ENCODE measurements at places on chromosomes 13 and 19.
A peak's percentile ranks its signal among the peaks of the same experiment; 100 is the strongest.

- DNase-seq = peak; percentile 93
These were observed 26.3 kb upstream of the SIGLEC11 start for GRCh38 chr19:49987159-49987698.

DNA sequence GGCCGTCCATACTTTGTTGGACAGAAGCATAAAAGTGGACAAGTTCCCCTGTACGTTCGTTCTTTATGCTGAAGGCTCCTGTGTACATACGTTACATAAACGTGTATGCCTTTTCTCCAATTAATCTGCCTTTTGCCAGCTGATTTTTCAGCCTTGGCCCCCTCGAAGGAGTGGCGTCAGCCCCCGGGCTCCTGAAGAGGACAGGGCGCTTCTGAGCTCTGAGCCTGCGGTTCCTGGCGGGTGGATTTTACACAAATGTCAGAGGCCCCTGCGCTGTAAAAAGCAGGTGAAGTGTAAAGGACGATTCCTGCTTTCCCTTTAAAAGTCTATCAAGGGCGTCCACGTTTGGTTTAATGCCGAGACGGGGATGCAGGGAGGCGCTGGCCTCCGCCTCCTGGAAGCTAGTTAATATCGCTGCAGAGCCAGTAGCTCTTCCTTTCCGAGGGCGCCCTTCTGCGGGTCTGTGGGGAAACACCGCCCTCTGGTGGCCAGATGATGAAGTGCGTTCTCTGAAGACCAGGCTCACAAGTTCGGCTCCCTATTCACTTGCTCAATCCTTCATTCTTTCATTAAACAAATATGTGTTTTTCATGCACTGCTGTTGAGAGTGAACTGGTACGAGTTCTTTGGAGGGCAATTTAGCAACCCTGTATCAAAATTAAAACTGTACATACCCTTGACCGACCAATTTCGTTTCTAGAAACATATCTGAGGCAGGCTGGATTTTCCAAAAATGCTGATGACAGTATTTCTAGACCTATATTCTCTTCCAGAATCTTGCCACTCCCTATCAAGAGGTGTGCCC, 62.0 kb downstream of the GPR12 start:
- DNase-seq = peak; percentile 95

DNA sequence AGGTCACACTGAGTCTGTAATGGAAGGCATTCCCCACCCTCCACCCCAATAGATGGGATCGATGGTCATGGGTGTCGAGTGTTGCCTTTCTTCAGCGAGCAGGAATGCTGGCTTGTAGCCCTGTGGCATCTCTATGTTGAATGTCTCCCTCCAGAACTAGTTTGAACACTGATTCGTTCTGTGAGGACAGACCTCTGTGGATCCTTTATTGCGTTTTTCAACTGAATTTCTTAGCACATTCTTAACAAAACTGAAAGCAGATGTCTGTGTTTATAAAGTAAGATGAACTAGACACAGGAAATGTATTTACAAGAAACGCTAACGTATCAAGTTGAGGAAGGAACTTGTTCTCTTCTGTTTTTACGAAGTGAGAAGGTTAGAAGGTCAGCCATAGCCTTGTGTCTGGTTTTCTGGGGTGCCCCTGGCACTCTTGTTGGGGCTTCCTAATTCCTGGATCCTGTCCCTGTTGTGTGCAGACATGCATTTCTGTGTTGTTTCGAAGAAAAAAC, 36.8 kb upstream of the TM9SF2 start:
- DNase-seq = peak; percentile 31

- DNase-seq = peak; percentile 17
These were observed 4.2 kb upstream of the TNPO2 start for GRCh38 chr19:12727745-12728433.

DNA sequence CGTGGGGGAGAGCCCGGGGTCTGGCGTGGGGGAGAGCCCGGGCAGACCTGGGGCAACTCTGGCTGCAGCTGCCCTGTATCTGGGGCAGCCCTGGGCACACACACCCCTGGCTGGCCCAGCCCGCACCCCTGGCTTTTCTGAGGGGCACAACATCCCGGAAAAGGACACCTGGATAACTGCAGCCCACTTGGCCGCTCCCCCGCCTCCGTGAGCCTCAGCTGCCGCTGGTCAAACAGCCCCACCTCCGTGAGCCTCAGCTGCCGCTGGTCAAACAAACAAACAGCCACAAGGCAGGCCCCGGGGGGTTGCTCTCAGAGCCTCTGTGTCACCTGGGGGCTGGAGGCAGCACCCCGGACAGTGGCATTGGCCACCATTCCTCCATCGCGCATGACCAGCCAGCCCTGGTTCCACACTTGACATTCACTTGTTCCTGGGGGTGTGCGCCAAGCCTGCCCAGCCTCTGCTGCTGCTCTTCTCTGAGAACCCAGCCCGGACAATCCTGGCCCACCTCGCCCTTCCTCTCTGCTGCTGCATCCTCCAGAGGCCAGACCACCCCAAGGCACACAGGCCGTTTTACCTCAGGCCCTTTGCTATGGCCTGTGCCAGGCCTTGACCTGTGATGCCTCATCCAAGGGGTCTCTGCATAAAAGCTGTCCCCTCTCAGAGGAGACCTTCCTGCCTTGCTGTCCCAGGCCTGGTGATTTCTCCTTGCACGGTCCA, 19.9 kb downstream of the CEBPG start:
- peak; percentile 86 for DNase-seq

- no peak for DNase-seq
These were observed 9.9 kb upstream of the MEX3D start for GRCh38 chr19:1577929-1578618.

GRCh38 chr13:99965329-99966000, 6.1 kb downstream of the ZIC5 start:
- DNase-seq = no peak

- DNase-seq = peak; percentile 90
These were observed 1.3 kb downstream of the SLC25A42 start for GRCh38 chr19:19064811-19065745.

DNA sequence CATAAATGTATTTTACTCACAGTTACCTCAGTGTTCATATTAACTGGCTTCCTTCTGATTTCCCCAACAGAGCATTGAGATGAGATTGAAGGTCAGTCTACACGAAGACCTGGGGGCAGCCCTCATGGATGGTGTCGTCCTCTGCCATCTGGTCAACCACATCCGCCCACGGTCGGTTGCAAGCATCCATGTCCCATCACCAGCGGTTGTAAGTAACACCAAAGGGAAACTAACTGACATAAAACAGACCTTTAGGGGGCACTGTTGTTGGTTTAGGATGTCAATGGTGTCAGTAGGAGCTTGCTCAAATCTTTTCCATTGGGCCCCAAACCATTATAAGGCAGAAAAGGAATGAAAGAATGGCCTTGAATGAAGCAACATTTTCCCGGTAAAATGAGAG, 68.2 kb downstream of the ESD start:
- DNase-seq = peak; percentile 17

- peak; percentile 99 for DNase-seq
These were observed at the start of gene MARK4 for GRCh38 chr19:45250832-45251451. Gene MARK4 (plus strand): TSS chr19:45251271. CDS start chr19:45251589, 318 bp downstream.

GRCh38 chr19:54692298-54692615, 29.5 kb downstream of the LILRB4 start:
- DNase-seq = no peak

DNA sequence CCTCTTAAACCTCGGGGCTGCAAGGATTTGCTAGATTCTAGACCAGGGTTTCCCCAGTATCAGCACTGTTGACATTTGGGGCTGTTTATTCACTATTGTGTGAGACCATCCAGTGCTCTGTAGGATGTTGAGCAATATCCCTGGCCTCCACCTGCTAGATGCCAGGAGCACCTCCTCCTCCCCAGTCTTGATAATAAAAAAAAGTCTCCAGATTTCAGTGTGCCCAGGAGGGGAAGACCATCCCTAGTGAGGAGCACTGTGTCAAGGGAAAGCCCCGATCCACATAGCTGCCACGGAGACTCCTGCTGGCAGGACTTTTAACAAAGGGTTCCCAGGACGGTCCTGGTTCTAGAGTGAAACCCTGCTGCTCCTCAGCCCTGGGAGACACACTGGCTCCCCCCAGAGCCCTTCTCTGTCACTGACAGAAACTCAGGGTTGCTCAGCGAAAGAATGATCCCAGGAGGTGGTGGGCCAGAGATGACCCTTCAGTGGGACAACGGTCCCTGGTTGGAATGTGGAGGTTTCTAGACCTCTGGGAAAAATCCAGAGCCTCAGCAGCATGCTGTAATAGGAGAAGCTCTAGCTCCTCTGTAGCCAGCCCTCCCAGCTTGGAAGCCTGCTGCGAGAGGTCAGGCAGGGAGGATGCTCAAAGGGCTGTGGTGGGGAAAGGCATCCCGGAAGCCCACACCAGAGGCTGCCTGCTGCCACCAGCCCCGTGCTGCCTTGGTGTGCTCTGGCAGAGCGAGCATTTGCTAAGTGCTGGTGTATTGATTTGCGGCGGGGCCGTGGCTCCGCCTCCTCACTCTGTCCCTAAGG, 20.3 kb downstream of the LYL1 start:
- DNase-seq = peak; percentile 97

GRCh38 chr19:55622242-55622969, 2.0 kb downstream of the ZNF784 start:
- DNase-seq = peak; percentile 67

GRCh38 chr13:102392481-102393209, 9.2 kb downstream of the FGF14 start:
- DNase-seq = no peak

- DNase-seq = peak; percentile 19
These were observed 26.0 kb downstream of the GPALPP1 start for GRCh38 chr13:45015300-45015699.

- no peak for DNase-seq
These were observed 53.3 kb downstream of the KCNRG start for GRCh38 chr13:50068508-50068907.

- no peak for DNase-seq
These were observed at the start of gene MAG for GRCh38 chr19:35291916-35292315. Gene MAG (plus strand): TSS chr19:35292161. CDS start chr19:35295409, 3,248 bp downstream.

GRCh38 chr19:5093297-5093928, 124.5 kb downstream of the KDM4B start:
- DNase-seq = no peak

DNA sequence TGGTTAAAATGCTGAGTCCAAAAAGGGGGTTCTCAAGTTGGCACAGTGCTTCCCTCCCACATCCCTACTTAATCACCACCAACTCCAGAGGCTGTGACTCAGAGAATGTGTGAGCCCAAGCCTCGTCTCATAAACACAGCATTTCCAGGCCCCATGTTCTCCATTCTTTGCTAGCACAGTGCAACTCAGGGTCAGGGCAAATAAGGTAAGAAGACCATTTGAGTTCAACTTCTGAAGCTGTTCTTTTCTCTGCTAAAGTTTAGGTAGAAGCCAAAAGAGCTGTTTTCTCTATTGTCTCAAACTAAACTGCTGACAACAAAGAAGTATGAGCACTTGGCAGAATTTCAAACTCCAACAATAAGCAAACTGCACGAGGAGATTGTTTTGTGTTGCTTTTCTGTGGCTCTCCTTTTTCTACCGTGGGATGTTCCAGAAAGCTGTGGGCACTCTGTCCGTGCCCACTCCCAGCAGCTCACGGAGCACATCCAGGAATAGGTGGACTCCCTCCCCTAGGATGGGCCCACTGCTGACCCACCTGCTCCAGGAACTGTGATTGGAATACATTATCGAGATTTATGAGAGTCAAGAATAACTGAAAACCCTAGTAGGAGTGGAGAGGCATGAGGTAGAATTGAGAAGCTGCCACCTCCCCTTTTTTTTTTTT, 494.3 kb downstream of the COG6 start:
- peak; percentile 94 for DNase-seq

DNA sequence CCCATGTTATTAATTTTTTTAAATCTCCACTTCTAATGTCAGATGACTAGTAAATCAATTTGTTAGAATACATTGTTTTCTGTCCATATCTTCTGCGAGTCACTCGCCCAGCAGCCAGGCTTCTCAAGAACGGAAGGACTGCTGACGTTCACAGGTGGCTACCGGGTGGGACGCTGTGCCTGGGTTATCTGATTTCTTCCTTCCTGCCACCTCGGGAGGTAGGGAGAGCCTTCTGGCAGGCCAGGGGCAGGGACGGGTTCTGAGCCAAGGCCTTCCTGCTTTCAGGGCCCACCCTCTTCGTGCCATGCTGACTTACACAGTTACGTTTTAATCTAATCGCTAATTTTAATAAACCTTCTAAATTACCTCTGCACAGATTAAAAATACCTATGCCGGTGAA, 7.9 kb upstream of the C1QTNF9 start:
- DNase-seq = peak; percentile 29

DNA sequence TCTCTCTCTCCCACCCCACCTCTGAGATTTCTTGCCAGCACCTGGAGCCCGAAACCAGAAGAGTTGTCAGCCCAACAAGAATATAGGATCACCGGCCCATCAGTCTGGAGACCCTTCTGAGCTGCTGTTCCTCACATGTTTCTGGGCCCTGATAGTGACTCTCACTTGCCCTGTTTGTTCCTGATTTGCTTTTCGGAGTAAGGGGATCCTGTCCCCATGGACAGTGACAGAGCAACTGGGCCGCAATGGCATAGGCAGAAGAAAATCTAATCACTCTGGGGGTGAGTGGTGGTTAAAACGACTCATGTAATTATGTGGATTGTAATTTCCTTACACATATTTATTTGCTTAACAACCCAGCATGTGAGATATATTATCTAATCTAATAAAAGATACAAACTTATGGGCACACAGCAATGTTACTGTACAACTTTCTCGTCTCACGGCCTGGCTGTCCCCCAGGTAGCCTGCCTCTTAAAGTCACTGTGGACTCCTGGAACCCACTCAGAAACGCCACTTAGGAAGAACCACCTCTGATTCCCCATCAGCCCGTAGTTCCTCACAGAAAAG, 663 bp upstream of the SMAD9 start:
- DNase-seq = no peak

DNA sequence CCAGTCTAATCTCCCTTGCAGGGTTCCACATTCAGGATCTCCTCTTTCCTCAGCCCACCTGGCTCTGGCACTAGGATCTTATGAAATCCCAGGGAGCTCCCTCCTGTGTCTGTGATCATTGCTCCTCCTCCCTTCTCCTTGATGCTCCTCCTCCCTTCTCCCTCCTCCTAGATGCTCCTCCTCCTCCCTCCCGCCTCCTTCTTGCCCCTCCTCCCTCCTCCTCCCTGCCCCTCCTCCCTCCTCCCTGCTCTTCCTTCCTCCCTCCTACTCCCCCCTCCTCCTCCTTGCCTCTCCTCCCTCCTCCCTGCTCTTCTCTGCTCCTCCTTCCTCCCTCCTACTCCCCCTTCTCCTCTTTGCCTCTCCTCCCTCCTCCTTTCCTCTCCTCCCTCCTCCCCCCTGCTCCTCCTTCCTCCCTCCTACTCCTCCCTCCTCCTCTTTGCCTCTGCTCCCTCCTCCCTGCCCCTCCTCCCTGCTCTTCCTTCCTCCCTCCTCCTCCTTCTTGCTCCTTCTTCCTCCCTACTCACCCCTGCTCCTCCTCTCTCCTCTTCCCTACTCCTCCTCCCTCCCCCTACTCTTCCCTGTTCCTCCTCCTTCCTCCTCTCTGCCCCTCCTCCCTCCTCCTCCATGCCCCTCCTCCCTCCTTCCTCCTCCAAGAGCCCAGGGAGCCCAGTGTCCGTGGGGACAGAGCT, 14.9 kb upstream of the ZBTB7A start:
- DNase-seq = peak; percentile 64

- DNase-seq = peak; percentile 88
These were observed 9.4 kb downstream of the SAMD4B start for GRCh38 chr19:39351537-39352064.

GRCh38 chr13:106373304-106373988, 162.0 kb downstream of the EFNB2 start:
- no peak for DNase-seq

- DNase-seq = peak; percentile 84
These were observed 41.8 kb upstream of the PNMA8B start for GRCh38 chr19:46537136-46538097.

- no peak for DNase-seq
These were observed 1.9 kb upstream of the CCNP start for GRCh38 chr19:40228346-40228745.

GRCh38 chr19:44666852-44667556, 4.3 kb upstream of the CEACAM19 start:
- DNase-seq = no peak

- no peak for DNase-seq
These were observed 765.2 kb downstream of the SLITRK1 start for GRCh38 chr13:83117046-83117445.
